Psoas muscle (tissue), 8 donors: ENCODE measurements at places on chromosomes 13 and 19.

GRCh38 chr19:3175781-3176714, 2.5 kb upstream of the S1PR4 start:
- H3K36me3 ChIP-seq = no peaks in the 10 kb centered on the region
- no peak overlapping the region for H3K4me3 ChIP-seq
- no peak for DNase-seq
- H3K27me3 ChIP-seq = no peaks in the 10 kb centered on the region

GRCh38 chr19:45243144-45243732, 2.0 kb downstream of the EXOC3L2 start:
- H3K27me3 ChIP-seq = peaks cover 4% of the 10 kb centered on the region
- no peak overlapping the region for H3K27ac ChIP-seq
- no peaks in the 10 kb centered on the region for H3K36me3 ChIP-seq
- H3K4me3 ChIP-seq = no peak overlapping the region
- no peak for DNase-seq

DNA sequence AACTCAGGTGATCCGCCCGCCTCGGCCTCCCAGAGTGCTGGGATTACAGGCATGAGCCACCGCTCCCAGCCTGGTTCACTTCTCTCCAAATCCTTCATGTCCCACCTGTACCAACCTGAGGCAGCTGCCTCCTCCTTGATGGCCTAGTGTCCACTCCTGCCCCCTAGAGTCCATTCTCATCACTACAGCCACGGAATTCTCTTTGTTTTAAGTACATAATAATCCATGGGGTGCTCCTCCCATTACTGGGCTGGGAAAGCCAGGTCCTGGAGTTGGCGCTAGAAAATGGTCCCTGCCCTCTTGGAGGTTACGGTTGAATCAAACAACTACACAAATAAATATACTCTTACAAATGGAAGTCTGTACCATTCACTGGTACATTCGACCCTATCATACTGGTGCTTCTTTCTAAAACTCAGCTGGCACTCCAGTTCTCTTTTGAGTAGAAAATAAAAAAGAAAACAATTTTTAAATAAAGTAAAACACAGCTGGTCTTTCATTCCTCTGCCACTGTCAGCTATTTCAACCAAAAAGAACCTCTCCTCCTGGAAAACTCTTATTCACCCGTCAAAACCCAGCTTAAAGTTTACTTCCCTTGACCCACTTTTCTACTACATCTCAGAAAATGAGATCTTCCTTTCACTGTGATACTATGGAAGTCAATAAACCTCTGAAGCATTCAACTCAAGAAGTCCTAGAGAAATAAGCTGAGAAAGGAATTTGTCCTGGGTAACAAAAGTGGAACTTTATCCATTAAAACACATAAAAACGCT, 22.4 kb upstream of the ARHGEF18 start:
- no peak overlapping the region for H3K27ac ChIP-seq
- H3K4me1 ChIP-seq = no peaks in the 10 kb centered on the region

- no peak overlapping the region for H3K4me3 ChIP-seq
- peak overlapping the region; percentile 82 for H3K27ac ChIP-seq
- DNase-seq = no peak
- H3K27me3 ChIP-seq = no peaks in the 10 kb centered on the region
- H3K36me3 ChIP-seq = no peaks in the 10 kb centered on the region
Measured at GRCh38 chr13:110413016-110413675, 106.1 kb downstream of the COL4A2 start.

DNA sequence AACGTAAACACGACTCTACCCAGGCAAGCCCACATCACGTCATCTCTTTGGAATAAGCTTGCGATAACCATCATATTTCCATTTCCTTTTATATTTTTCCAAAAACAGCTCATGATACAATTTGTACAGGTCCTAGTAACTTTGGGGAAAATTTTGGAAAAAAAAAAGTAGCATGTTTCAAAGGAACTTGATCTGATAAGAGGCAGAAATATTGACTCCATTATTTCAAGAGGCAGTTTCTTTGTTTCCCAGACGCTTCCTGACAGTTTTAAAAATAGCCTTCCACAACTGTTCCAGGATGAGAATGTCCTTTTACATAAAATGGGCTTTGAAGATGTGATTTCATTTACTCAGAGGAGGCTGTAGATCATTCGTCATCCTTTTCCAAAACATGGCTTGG, 23.1 kb downstream of the KLF2 start:
- H3K36me3 ChIP-seq = no peaks in the 10 kb centered on the region
- H3K4me3 ChIP-seq = no peak overlapping the region
- peaks cover 9% of the 10 kb centered on the region for H3K4me1 ChIP-seq
- H3K27ac ChIP-seq = peak overlapping the region; percentile 61

GRCh38 chr13:93101226-93101734, 125.3 kb upstream of the GPC6 start:
- DNase-seq = no peak
- no peak overlapping the region for H3K4me3 ChIP-seq
- no peak overlapping the region for H3K27ac ChIP-seq
- no peaks in the 10 kb centered on the region for H3K4me1 ChIP-seq

DNA sequence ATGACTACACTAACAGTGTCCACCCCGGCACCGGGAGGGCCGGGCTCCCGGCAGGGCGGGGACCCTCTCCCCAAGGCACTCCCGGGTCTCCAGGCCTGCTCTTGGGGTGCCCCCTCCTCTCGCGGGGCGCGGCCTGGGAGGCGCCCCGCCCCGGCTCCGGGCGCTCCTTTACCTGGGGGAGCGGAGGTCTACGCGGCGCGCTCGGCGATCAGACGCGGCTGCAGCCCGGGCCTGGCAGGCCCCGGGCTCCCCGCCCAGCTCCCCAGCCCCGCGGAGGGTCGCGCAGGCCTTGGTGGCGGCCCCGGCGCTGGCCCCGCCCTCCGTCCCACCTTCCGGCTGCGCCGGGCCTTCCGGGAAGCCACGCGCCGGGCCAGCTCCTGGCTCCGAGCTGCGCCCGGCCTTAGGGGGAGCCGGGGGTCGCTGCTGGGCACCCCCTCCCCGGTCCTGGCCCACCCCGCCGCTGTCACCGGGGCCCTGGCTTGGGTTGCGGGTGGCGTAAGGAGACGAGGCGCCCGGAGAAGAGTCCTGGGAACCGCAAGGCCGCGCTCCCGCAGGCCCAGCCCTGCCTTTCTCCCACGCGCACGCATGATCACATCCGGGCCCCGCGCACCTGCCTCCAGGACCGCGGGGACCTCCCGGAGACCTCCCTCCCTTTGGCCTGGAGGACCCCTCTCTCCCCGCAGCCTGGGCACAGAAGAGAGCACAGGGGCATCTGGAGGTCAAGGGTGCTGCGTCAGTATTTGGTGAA, at the start of gene C19orf12:
Gene C19orf12 (minus strand): TSS at position 309 of the 748 bp plus-strand sequence. CDS start 6,848 bp downstream, outside the sequence.
- no peaks in the 10 kb centered on the region for H3K27me3 ChIP-seq
- peak within 1 kb of the TSS; percentile 93 for H3K27ac ChIP-seq
- H3K4me3 ChIP-seq = peak within 1 kb of the TSS; percentile 98
- DNase-seq = peak; percentile 81
- peaks cover 18% of the 10 kb centered on the region for H3K4me1 ChIP-seq

DNA sequence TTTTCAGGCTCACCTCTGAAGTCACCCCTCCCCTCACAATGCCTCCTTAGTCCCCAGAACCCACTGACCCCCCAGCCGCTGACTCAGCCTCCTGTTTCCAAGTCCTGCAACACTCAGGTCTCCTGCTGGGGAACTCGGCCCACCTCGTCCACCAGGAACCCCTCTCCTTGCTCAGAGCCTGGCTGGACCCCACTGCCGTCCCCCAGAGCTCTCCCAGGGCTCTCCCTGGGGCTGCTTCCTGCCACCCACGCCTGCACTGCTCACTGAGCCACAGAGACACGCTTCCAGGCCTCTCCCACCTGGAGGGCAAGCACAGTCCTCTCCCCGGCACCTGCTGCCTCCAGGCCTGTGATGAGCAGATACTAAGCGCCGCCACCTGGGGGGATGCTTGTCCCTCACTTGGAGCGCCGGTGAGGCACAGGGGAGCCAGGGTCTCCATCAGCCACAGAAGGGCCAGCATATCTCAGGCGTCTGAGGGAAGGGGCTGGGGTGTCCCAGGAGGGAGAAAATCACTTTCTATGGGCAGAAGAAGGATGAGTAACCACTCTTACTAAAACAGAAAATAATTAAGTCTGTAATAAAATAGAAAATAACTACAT, 53.8 kb downstream of the KLF2 start:
- H3K27ac ChIP-seq = peak overlapping the region; percentile 48
- H3K4me3 ChIP-seq = no peak overlapping the region
- H3K27me3 ChIP-seq = no peaks in the 10 kb centered on the region
- H3K36me3 ChIP-seq = peaks cover 39% of the 10 kb centered on the region
- DNase-seq = peak; percentile 43

DNA sequence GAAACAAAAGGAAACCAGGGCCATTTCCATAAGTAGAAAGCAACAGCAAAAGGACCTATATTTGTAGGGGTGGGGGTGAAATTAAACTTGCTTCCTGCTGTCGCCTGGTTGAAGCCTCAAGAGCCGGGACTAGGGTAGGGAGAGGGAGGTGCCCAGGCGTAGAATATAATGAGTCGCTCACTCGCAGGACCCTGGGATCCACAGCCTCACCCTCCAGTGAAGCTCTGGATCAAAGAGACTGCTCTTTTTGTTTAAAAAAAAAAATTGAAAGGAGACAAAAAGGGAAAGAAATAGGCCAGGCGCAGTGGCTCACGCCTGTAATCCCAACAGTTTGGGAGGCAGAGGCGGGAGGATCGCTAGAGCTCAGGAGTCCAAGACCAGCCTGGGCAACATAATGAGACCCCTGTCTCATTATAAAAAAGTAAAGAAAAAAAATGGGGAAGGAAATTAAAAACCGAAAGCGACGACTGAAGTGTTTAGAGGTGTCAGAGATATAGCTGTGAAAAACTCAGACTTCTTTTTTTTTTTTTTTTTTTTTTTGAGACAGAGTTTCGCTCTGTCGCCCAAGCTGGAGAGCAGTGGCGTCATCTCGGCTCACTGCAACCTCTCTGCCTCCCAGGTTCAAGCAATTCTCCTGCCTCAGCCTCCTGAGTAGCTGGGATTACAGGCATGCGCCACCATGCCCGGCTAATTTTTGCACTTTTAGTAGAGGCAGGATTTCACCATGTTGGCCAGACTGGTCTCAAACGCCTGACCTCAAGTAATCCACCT, 10.9 kb upstream of the ADGRE5 start:
- H3K4me1 ChIP-seq = peaks cover 10% of the 10 kb centered on the region
- no peaks in the 10 kb centered on the region for H3K27me3 ChIP-seq
- no peak for DNase-seq
- peak overlapping the region; percentile 50 for H3K27ac ChIP-seq
- peak overlapping the region; percentile 7 for H3K4me3 ChIP-seq
- H3K36me3 ChIP-seq = no peaks in the 10 kb centered on the region

GRCh38 chr13:30835442-30835841, 70.6 kb upstream of the MEDAG start:
- H3K36me3 ChIP-seq = no peaks in the 10 kb centered on the region
- H3K4me1 ChIP-seq = no peaks in the 10 kb centered on the region
- H3K4me3 ChIP-seq = no peak overlapping the region
- no peaks in the 10 kb centered on the region for H3K27me3 ChIP-seq
- H3K27ac ChIP-seq = no peak overlapping the region
- no peak for DNase-seq

DNA sequence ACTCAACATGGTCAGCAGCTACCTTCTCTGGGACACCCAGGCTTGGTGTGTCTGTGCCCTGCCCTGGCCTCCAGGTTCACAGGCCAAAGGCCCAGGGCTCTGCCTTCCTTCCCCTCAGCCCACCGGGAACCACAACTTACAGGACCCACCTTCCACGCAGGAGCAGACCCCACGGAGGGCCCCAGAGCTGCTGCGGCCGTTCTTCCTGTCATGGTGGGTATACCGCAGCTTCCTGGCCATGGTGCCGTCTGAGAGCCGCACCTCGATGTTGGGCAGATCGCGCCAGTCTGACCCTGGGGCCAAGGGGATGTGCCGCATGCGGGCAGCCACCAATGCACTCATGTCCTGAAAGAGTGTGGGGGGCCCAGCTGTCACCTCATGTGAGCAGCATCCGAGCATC, 17.2 kb upstream of the EIF3G start:
- DNase-seq = no peak
- no peaks in the 10 kb centered on the region for H3K27me3 ChIP-seq
- H3K4me1 ChIP-seq = no peaks in the 10 kb centered on the region
- H3K4me3 ChIP-seq = no peak overlapping the region

DNA sequence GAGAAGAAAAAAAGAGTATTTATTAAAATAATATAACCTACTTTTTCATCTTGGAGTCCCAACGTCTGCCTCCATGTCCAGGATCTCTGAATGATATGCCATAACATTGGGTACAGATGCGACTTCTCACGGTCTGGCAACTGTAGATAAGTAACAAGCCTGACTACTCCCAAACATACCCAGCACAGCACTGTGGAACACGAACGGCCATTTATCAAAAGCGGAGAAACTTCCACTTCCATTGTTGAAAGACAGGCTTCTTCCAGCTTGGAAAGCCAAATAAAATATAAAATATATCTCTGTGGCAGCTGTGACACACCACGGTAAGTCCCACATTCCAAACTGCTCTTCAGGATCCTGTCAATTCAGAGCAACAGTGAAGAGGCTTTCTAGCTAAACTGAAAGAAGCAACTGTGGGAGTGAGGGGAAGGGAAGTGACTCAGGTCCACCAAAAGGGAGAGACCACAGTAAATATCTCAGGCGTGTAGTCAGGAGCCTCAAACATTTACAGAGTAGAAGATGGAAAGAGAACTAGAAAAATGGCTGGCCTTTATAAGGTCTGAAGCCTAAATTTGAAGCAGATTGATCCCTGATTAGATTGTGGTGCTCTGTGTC, 331.7 kb downstream of the LIG4 start:
- no peaks in the 10 kb centered on the region for H3K36me3 ChIP-seq
- DNase-seq = no peak
- H3K4me3 ChIP-seq = no peak overlapping the region
- H3K27me3 ChIP-seq = no peaks in the 10 kb centered on the region

- H3K27me3 ChIP-seq = no peaks in the 10 kb centered on the region
- H3K4me3 ChIP-seq = no peak overlapping the region
- peaks cover 52% of the 10 kb centered on the region for H3K36me3 ChIP-seq
- no peak for DNase-seq
Measured at GRCh38 chr13:41588899-41589298, 131.5 kb downstream of the RGCC start.

DNA sequence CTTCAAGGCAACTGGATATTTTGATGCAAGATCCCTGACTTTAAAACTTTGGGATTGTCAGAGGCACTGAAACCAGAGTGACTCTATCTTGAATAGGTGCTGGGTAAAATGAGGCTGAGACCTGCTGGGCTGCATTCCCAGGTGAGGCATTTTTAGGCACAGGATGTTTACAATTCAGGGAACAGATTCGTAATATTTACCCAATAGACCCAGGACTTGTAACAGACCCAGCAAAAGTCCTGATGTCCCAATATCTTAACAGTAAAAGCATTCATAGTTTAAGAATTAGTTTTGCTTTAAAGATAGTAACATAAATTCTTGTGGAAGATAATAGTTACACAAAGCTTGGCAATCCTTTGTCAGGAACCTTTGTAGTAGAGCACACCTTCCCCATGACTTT, 166.2 kb downstream of the FGF14 start:
- DNase-seq = no peak
- H3K4me3 ChIP-seq = no peak overlapping the region
- H3K4me1 ChIP-seq = no peaks in the 10 kb centered on the region

DNA sequence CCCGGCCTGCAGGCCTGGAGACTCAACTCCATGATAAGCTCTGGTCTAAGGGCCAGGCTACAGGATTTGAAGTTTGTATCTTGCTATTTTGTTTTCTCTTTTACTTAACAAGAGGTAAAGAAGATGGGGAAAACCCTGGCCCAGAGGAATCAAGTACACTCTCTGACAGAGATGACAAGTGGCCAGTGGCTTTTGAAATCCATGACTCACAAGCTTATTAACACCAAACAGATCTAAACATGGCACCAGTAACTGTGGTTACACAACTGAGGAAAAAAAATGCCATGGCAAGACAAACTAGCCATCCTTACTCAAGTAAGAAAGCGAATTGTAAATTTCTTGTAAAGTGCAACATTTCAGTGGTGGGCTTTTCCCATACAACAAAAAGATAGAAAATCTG, 72.6 kb upstream of the SERTM1 start:
- no peak overlapping the region for H3K27ac ChIP-seq
- no peak for DNase-seq
- no peaks in the 10 kb centered on the region for H3K36me3 ChIP-seq
- H3K4me1 ChIP-seq = no peaks in the 10 kb centered on the region
- H3K4me3 ChIP-seq = no peak overlapping the region
